Esophagus squamous epithelium (tissue), 5 donors: ENCODE measurements at places on chromosomes 5 and 9.

GRCh38 chr5:86442036-86442745, 175.6 kb upstream of the COX7C start:
- DNase-seq, result no peak

- no peak for DNase-seq
These were observed 65.6 kb downstream of the IL6ST start for GRCh38 chr5:55929020-55929799.

DNA sequence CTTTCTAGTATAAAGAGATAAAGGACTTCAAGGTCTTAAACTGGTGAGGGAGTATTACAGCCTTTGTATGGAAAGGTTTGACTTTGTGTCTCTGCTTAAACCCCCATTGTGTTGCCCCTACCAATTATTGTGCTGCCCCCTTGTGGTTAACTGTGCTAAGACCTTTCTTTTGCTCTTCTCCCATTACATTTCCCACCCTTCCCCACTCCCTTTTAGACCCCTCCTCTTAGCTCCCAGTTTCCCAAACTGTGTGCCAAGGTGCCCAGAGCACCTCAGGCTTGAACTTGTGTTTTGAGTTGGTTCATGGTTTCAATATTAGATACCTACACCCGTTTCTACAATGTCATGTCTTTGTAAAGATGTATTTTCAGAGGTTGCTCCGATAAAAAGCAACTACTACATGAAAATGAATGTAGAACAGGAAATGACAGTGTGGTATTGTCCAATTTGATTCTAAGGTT, 2.9 kb downstream of the JAK2 start:
- DNase-seq, result no peak

DNA sequence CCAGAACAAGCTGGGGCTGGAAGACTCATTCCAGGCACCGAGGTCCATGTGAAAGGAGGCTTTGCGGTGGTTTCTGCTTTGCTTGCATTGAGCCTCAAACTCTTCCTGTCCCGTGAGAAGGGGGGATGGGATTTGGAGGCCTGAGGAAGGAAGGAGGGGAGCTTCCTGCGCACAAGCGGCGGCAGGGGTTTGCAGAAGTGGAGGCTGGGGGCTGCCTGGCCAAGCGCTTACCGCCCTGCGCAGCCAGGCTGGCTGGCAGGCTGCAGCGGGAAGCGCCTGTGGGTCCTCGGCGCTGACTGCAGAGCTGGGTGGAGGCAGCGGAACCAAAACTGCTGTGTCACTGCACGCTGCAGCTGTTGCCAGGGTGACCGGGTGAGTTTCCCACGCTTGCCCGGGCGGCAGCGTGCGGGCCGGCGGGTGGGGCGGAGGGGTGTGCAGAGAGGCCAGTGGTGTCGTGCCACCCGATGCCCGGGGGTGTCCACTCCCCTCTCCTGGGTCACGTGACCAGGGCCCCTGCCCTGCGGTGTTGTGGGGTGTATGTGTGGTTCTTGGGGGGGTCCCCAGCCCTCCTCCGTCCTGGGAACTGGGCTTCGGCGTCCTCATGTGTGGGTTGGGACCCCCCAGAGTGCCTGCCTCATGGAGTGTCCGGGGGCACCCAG, 81.0 kb downstream of the RXRA start:
- DNase-seq, result no peak

DNA sequence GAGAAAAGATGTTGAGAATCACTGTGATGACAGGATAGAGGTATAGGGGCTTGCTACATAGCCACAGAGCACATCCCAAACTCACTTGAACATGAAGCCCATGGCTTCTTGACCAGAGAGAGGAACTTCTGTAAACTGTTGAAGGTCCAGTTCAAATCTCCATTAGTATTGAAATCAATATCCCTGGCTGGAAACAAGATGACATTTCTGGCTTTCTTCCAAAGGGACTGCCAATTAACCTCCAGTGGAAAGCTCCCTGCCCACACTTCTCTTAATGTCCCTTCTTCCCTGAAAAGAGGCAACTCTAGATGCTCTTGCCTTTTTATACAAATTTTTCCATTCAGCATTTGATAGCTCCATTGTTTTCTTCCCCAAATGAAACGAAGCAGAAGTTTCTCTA, 612.1 kb downstream of the EBF1 start:
- DNase-seq, result no peak

GRCh38 chr5:116068028-116068632, 16.7 kb upstream of the COMMD10 start:
- no peak for DNase-seq

- DNase-seq, result no peak
These were observed 82.8 kb downstream of the DAP start for GRCh38 chr5:10678244-10678643.

DNA sequence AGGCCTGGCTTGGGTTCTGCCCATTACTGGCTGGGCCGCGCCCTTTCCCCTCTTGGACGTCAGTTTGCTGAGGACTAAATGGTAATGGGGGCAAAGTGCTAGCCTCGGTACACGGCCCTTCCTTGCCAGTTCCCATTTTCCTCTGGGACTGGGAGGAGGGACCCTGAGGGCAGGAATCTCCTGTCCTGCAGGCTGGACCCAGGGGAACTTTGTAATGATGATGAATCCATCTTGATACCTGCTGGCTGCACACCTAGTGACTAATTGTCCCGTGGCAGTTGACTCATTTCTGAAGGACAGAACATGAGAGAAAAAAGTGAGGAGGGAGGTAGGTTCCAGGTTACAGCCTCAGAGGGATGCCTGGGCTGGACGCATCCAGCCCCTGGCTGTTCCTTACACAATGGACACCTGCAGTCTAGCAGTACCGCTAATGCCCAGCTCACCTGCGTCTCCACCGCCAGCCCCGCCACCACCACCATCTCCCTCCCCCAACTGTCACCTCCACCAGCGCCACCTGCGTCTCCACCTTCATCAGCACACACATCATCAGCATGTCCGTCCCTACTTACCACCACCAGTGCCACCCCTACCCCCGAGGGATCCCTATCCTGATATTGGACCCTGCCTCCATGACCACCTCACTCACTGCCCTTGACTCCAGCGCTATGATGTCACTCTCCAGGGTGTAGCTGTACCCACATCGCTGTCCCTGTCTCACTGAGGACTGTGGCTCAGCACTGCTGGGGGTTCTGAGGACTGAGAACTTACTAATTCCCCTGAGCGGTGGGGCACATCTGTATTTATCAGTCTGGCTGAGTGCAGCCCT, 4.3 kb downstream of the CDHR2 start:
- DNase-seq, result no peak

GRCh38 chr5:124783285-124783684, 36.8 kb upstream of the ZNF608 start:
- no peak for DNase-seq

GRCh38 chr5:40775846-40776657, 20.3 kb upstream of the TTC33 start:
- DNase-seq, result no peak

DNA sequence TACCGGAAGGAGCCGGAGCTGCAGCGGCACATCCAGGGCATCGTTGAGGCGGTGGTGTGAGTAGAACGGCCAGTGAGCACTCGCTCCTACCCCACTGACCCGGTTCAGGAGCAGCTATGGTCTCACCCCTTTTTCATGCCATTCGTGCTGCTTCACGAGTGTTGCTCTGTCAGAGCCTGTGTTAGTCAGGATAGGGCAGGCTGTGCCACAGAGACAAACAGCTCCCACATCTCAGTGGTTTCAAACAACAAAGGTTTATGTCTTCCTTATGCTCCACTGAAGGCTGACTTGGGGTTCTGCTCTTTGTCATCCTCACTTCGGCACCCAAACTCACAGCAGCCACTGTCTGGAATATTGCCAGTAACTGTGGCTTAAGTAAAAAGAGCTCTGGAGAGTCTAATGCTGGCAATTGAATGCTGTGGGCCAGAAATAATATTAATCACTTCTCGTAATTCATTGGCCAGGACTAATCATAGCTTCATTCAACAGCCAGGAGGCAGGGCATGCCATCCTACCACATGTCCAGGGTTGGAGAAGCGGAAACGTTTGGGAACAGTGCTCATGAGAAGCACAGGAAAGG, 28.4 kb downstream of the ARHGEF37 start:
- DNase-seq, result no peak

- DNase-seq, result no peak
These were observed 55.0 kb downstream of the CD180 start for GRCh38 chr5:67141644-67142043.

DNA sequence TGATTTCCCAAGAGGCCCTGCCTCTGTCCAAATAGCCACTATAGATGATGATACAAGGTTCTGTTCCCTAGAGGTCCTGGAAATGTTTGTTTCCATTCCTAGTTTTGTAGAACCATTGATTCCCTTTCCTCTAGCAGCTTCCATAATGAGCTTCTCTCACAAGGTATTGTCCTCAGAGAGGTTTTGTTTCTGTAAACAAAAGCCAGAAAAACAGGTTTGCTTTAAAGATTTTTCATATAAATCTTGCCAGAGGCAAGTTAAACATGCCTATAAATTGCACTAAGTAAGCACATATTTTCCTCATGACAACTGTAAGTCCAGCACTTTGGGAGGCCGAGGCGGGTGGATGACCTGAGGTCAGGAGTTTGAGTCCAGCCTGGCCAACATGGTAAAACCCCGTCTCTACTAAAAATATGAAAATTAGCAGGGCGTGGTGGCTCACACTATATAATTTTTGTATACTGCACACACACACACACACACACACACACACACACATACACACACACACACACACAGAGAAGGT, 1787.7 kb downstream of the EFNA5 start:
- DNase-seq, result no peak
